Stimulated activated CD8-positive, alpha-beta memory T cell treated with anti-CD3 and anti-CD28 coated beads, Interleukin-15, amount 100 ng/mL, for 24 hours (primary cell): ENCODE measurements at places on chromosomes 1 and 21.

DNA sequence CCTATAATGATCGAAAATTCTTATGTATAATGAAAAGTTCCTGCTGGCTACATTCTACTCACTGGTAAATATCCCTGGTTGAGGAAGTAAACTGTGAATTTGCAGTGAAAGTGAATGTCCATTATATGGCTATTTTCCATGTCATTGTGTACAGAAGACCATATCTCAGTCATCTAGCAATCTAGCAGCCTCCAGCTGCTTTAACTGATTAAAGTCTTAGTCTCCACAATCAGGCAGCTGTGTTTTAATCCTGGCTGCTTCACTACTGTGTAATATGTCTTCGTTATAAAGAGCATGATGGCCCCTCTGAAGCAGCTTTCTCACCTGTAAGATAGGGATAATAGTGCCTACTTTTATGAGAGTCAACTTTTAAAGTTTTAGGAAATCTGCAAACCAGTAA is 11.4 kb downstream of the CLCA2 start:
- DNase-seq = no peak

- peak; percentile 29 for DNase-seq
Observed at GRCh38 chr1:41268154-41268770, 26.2 kb upstream of the SCMH1 start.

DNA sequence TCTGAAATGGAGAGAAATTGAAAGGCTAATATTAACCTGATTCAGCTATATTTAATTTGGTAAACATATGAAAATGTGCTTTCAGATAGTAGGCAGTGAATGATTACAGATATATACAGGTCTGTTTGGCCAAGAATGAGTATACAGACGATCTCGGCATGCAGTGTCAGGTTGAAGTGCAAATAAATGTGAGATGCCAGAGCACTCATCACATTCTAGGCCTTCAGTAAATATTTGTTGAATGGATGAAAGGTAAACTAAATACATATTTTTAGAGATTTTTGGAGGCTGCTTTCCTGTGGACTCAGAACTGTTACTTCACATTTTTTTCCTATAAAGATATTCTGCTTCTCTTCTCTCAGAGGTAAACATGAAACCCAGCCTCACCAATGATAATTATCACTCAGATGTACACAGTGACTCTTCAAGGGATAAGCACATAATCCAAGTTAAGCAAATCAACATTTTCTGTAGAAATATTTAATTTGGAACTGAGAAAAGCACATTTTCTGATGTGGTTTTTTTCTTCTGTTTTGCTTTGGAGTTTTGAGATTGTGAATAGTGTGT is 702.9 kb downstream of the BRINP3 start:
- DNase-seq = no peak

DNA sequence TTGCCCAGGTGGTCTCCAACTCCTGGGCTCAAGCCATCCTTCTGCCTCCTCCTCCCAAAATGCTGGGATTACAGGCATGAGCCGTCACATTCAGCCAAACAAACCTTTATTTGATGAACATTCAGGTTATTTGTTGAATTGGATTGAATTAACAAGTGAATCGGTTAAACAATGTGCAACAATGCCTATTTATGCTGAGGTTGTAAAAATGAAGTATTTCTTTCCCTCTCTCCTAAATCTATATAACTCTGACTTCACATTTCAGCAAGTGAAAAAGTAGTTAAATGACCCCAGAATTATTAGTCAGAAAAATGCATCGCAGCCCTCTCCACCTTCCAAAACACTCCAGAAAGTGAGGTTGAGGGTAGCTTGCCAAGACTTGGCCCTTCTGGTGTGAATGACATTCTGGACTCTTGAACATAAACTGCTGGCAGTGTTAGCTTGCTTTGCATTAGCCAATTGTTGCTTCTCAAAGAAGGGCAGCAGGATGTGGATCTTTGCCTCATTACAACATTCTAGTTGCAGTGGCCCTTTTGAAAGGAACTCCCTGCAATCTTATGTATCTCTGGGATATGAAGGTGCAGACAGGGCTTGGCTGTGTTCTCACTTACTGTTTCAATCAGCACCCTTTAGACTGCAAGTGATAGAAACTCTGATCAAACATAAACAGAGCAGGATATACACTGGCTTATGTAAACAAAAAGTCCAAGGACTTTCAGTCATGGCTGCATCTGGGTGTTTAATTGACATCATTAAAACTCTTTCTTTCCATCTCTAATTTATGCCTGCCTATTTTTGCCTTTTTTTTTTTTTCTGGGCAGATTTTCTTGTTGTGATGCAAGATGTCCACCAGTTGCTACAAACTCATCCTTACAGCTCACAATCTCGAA is 22.4 kb downstream of the EDN2 start:
- no peak for DNase-seq

DNA sequence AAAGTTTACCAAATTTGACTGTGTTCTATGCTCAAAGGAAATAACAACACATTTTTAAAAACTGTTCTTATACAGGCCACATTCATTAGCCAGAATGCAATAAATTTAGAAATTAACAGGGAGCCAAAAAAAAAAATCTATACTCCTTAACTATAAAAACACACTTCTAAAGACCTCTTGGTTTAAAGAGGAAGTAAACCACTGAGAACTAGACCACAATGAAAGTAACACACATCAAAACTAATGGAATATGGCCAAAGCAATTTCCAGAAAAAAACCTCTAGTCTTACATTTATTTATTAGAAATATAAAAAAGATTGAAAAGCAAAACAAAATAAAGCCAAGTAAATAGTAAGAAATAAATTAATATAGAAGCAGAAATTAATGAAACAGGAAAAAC is 48.9 kb upstream of the GADD45A start:
- no peak for DNase-seq

DNA sequence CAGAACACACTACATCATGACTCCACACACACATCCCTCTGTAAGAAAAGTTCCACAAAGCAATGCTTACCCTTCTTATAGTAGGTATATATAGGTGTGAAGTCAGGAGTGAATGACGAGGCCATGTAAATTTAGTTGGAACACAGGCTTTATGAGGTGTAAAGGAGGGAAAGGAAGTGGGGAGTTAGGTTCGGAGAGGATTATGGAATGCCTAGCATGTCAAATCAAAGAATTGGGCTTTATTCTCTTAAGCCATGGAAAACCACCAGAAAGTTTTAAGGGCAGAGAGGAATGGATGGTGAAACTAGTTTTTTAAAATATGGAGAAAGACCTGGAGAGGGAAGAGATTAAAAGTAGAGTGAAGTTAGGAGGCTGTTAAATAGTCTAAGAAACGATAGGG is 26.3 kb downstream of the TFAP2E start:
- no peak for DNase-seq

GRCh38 chr1:212816567-212817278 is 25.0 kb downstream of the TATDN3 start:
- DNase-seq = no peak

- DNase-seq = no peak
Observed at GRCh38 chr1:158714754-158715153, 5.8 kb downstream of the OR6K3 start.

GRCh38 chr1:182248721-182249120 is 142.9 kb downstream of the GLUL start:
- DNase-seq = no peak

DNA sequence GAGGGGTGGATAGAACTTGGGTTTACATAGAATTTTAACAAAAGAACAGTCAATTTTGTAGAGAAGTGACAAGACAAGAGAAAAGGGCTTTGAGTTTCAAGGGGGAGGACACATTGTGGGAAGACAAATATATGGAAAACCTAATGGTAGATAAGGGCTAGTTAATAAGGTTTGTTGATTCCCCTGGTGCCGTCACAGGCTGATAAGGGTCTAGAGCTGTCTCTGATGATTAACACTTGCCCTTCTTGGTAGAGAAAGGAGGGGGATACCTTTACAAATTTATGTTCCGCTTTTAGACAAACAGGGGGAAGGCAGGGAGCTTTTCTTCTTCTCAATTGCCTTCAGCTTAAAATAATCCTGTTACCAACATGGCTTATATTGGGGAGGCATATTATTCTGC is 124.3 kb downstream of the ETS2 start:
- no peak for DNase-seq

GRCh38 chr1:94110946-94111740 is 9.8 kb downstream of the ABCA4 start:
- DNase-seq = no peak

DNA sequence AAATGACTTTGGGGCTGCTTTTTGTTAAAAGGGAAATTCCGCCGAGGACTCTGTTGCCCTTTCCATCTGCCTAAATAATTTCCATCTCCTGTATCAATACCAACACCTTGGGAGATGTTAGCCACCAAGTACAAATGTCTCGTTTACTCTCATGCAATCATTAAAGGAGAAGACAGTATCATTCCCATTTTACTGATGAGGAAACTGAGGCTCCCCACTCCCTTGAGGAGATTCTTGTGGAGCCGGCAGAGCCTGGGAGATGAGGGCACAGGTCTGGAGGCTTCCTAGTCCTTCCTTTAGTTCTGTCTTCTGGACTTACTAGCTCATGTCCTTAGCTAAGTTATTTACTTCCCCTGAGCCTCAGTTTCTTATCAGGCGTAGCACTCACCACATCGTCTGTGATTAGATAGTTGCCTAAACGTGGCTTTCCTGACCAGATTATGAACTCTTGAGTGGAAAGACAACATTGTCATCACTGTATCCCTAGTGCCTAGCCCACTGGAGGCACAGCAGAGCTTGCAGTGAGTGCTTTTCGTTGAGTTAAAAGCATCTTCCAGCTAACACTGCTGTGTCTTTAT is 81.6 kb downstream of the ADSS2 start:
- no peak for DNase-seq

DNA sequence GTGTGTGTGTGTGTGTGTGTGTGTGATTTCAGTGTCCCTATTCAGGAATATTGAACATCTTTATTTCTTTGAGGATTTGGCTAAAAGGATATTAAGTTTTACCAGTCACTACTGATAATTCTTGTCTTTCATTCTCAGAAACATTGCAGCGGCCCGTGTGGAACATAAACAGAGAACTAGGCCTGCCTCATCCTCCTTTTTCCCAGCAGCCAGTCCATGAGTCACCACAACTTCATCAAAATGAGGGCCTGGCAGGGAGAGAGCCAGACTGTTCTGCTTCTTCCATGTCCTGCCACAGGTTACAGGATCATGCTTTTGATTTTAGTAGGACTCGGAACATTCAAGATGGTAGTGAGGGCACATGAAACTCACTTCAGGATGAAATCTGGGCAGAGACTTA is 50.7 kb downstream of the LRIG2 start:
- DNase-seq = no peak

GRCh38 chr1:40665335-40666171 is at the start of gene RIMS3:
RIMS3 (minus strand) TSS chr1:40665682; CDS start chr1:40641925, 23,757 bp downstream.
- DNase-seq = peak; percentile 84

DNA sequence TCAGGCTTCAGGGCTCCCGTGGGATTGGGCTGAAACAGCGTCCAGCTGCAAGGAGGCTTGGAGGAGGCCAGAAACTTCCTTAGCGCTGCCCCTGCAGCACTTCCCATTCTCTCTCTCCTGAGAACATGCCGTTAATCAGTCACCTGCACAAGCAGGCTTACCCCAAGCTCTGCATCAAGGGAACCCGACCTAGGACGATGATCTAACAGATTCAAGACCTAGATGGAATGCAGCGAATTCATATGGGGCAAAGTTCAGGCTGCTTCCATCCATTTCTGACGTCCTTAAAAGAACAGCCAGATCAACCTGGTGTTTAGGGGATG is 114.1 kb downstream of the ERG start:
- no peak for DNase-seq

- DNase-seq = no peak
Observed at GRCh38 chr21:44670642-44671432, 4.1 kb upstream of the KRTAP12-2 start.

DNA sequence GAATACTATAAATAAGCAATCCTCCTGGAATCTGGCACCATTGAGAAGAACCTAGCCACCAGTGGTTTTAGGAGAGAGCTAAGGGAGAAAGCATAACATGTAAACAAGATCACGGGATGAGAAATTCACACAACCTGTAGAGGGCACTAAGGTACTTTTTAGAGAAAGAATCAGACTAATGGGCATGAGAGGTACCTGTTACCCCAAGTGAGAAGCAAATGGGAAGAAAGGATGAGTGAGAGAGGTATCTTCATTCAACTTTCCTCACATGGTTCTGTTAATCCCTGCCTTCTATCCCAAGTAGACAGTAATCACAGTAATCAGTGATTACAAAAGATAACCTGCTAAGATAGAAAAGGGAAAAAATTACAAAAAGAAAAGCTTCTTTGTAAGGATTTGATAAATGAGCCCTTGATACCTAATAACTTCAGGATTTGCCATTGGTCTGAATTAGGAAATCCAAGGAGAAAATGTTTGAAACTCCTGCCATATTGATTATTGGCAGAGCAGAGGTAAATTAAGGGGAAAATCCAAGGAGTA is 251.1 kb upstream of the ADGRL2 start:
- no peak for DNase-seq

DNA sequence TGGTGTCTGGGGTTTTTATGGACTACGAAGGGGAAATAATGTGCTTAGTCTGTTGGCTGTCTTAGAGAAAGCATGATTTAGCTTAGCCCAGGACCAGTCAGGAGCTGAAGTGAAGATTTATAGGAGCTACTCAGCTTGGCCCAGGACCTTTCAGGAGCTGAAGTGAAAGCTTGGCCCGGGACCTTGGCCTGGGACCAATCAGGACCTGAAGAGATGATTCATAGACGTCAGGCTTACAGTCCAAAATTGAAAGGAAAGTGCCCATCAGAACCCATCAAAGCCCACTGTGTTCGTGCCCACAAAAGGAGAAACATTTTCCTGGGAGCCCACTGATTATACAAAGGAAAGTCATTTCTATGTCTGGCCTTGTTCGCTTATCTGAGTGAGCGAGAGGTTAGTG is 35.6 kb downstream of the MSTO1 start:
- DNase-seq = no peak

- DNase-seq = no peak
Observed at GRCh38 chr21:34830386-34831170, 161.8 kb downstream of the CLIC6 start.

GRCh38 chr1:234891427-234891826 is 237.2 kb downstream of the TOMM20 start:
- DNase-seq = no peak

- DNase-seq = no peak
Observed at GRCh38 chr1:231950331-231951128, 323.9 kb downstream of the DISC1 start.

- DNase-seq = no peak
Observed at GRCh38 chr1:167774710-167775109, 52.9 kb downstream of the MPZL1 start.

- no peak for DNase-seq
Observed at GRCh38 chr21:45557616-45558043, 15.4 kb upstream of the SLC19A1 start.

- no peak for DNase-seq
Observed at GRCh38 chr1:45275054-45275453, 51.6 kb upstream of the HPDL start.

DNA sequence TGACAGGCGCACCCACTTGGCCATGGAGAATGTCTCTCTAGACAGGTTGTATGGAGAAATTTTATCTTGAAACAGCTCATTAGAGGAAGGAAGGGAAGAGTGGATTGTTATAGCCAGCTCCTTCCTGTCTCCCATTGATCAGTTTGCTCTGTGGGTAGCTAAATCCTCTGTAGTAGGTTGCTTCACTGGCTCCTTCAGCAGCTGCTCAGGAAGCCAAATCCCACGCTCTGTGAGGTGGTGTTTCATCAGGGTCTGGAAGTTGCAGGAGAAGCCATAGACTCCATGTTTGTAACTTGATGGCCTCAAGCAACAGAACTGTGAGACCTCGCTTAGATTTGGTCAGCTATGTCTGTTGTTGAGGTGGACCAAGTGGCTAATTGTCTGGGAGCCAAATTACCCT is 6.8 kb upstream of the NFYC start:
- DNase-seq = no peak

- no peak for DNase-seq
Observed at GRCh38 chr1:40185951-40186864, 25.0 kb downstream of the RLF start.
